ENCODE measurements at places on chromosomes 4 and X. TPM values are rescaled to one million over a fixed set of nuclear protein-coding genes. Genes with fewer than 3 reads are reported as not detected.

DNA sequence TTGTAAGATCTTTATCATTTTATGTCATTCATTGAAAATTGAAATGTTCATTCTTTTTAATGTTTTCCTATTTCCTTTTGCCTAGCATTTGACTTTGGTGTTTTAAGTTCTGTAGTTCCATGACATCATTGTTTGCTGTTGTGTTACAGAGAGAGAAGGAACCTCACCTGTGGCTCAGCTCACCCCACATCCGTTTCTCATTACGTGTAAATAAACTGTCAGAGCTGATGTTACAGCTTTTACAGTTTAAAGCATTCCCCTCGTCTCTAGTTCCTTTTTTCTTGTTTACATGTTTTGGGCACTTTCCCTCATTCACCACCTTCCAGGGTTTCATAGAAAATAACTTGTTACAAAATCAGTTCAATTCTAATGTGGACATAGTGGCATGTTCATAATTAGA, 137.2 kb downstream of the FNIP2 start:
- no peaks in the 10 kb centered on the region for H3K4me1 ChIP-seq
- H3K36me3 ChIP-seq = no peaks in the 10 kb centered on the region
- H3K27ac ChIP-seq = no peak overlapping the region
- no peak overlapping the region for H3K4me3 ChIP-seq

- no peaks in the 10 kb centered on the region for H3K4me1 ChIP-seq
- H3K27ac ChIP-seq = no peak overlapping the region
- H3K27me3 ChIP-seq = no peaks in the 10 kb centered on the region
- H3K36me3 ChIP-seq = no peaks in the 10 kb centered on the region
Observed at GRCh38 chr4:81424336-81424735, 47.4 kb downstream of the RASGEF1B start.

DNA sequence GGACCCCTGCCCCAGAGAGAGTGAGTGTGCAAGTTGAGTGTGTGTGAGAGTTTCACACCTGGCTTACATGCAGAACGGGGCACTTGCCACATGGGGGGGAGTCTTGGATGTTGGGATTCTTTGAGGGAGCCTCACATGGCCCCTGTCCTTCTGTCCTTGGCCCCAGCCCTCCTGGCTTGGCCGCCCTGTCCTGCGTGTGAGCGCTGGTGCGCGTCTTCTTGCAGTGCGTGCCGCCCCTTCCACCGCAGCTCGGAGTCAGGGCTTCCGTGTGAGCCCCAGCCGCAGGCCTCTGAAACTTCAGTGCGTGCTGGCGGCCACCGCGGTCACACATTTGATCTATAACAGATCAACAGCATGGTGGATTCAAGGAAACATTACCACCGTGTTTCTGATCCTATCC, 30.1 kb upstream of the HGFAC start:
- no peaks in the 10 kb centered on the region for H3K27me3 ChIP-seq
- no peaks in the 10 kb centered on the region for H3K36me3 ChIP-seq
- no peak overlapping the region for H3K4me3 ChIP-seq
- H3K4me1 ChIP-seq = no peaks in the 10 kb centered on the region
- no peak for DNase-seq
- no peak overlapping the region for H3K27ac ChIP-seq

DNA sequence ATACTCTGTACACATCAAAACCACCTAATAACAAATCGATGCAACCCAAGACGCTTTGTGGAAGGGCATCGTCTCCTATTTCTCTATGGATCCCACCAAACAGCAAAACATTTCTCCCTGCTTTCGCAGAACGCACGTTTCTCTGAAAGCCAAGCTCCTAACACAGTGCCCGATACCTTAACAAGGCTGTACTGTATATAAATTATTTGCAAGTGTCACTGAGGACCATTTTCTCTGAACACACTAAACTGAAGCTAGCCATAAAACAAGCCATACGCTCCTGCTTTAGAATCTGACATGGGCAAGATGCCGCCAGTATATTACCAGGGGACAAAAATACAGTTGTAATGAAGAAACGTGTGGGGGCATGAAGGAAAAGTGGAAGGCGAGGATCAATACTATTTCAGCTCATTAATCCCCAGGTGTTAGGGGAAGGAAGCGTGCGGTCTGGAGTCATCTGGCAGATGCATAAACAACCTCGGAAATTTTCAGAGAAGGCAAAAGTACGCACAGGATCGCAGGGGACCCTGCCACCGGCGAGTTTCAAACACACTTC, 703 bp downstream of the KCNIP4 start:
- H3K4me3 ChIP-seq = no peak overlapping the region
- no peaks in the 10 kb centered on the region for H3K4me1 ChIP-seq
- no peaks in the 10 kb centered on the region for H3K36me3 ChIP-seq
- no peak overlapping the region for H3K27ac ChIP-seq
- DNase-seq = no peak
- H3K27me3 ChIP-seq = no peaks in the 10 kb centered on the region

DNA sequence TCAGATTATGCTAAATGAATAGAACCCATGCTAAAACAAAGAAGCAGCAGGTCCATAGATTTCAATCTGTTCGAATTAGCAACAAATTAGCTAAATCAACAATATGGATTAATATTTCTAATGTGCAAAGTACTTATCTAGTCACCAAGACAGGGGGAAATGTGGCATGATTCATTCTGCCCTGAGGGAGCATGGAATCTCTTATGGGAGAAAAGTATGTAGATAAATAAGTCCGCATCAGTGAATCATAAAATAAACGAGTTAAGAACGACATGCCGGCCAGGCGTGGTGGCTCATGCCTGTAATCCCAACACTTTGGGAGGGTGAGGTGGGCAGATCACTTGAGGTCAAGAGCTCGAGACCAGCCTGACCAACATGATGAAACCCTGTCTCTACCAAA, 102.1 kb downstream of the ANOS1 start:
- no peak for DNase-seq
- no peaks in the 10 kb centered on the region for H3K27me3 ChIP-seq
- no peak overlapping the region for H3K4me3 ChIP-seq
- H3K27ac ChIP-seq = no peak overlapping the region
- H3K36me3 ChIP-seq = no peaks in the 10 kb centered on the region
- H3K4me1 ChIP-seq = no peaks in the 10 kb centered on the region

Gene MAGEA12
- polyA plus RNA-seq = not detected

Gene GRIA3
- not detected for polyA plus RNA-seq
